Lower lobe of right lung (tissue), 2 donors: ENCODE measurements at places on chromosomes 16 and 17. TPM values are rescaled to one million over a fixed set of nuclear protein-coding genes. Genes with fewer than 3 reads are reported as not detected.

The IST1 gene
- total RNA-seq, result 200 TPM

The MIEF2 gene
- total RNA-seq, result 9.5 TPM

The PMFBP1 gene
- total RNA-seq, result 0.62 TPM

The SLC35G6 gene
- not detected for total RNA-seq

The DNAAF1 gene
- 18.8 TPM for total RNA-seq

The MYL4 gene
- total RNA-seq, result 3.0 TPM

The SLC25A10 gene
- 7.3 TPM for total RNA-seq

- DNase-seq, result no peak
Observed at GRCh38 chr17:45338996-45339535, 22.2 kb upstream of the MAP3K14 start.

- DNase-seq, result peak; percentile 95
Observed at GRCh38 chr17:42422958-42423712, at the start of gene CAVIN1. Gene CAVIN1, minus strand, starts transcription at chr17:42423256. Its CDS starts 159 bp downstream, at chr17:42423097.

DNA sequence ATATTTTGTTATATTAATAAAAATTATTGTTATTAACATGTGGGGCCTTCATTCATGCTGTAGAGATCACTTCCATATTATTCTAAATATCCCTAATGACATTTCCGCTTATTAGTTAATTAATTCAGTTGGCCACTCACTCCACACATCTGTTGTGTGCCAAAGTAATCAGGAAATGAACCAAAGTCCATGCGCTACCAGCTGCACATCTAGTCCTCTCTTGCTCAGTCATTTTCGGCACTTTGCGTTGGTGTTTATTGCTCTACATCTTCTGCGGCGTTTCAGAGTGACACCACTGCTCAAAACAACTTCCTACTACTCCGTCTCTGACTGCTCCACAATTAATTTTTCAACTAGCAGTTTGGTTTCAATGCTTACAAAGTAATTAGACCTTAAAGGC, 101.4 kb upstream of the ZFHX3 start:
- DNase-seq, result no peak

GRCh38 chr17:45289301-45290268, 27.2 kb downstream of the MAP3K14 start:
- DNase-seq, result no peak

DNA sequence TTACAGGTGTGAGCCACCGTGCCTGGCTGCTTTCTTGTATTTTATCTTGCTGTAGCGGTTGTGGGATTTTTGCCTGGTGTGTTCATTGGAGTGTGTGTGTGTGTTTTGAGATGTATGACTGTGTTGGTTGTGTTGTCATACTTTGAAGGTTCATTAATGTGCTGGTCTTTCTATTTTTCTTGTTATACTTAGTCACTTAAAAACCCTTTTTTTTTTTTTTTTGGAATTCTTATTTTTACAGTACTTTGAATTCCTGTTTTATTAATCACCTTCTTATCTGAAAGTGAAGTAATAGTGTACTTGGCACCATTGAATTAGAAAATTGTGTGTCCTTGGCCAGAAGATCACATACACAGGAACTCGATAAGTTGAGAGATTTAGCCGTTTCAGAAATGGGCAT, 30.2 kb downstream of the TENT4B start:
- no peak for DNase-seq

DNA sequence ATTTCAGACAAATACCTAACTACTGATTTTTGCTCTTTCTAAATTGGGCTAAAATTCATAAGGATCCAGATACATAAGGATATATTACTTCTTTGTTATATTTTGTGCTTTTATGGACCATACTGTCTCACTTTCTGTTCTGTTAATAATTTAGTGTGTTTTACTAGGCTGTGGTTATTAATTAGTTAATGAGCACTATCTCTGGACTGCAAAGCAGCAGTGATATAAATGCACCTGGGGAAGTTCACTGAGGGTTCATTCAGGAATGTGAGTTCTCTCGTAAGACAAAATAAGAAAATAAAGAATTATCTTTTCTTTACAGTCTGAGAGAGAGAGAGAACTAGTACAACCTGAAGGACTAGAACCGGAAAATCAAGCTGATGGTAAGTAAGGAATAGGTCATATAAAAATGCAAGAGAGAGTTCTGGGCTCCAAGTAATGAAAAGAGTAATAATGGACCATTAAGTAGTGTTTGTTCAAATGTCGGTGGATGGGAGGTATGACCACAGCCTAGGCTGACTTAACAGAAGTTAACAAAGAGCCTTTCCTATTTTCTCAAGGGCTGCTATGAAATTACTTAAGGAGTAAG, 55.6 kb downstream of the IKZF3 start:
- no peak for DNase-seq

- DNase-seq, result no peak
Observed at GRCh38 chr17:80859002-80859941, 132.4 kb upstream of the CHMP6 start.

GRCh38 chr17:3843935-3844516, 2.0 kb downstream of the NCBP3 start:
- no peak for DNase-seq

- DNase-seq, result no peak
Observed at GRCh38 chr17:39447561-39447960, 3.5 kb downstream of the MED1 start.

DNA sequence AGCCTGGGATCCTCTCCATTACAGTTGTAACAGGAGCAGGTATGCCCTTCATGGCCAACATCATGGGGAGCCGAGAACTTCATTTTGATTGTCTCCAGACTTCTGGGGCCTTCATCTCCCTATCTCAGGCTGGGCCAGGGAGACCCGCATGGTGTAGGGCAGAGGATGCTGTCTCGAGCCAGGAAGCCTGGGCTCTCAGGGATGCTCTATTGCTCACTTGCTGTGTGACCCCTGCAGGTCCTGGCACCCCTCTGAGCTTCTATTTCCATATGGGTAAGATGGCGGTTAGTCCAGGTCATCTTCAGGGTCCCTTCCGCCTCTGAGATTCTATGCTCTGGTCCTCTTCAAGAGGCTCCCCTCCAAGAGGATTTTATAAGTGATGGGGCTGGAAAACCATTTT, 20.6 kb upstream of the RNF135 start:
- DNase-seq, result no peak

DNA sequence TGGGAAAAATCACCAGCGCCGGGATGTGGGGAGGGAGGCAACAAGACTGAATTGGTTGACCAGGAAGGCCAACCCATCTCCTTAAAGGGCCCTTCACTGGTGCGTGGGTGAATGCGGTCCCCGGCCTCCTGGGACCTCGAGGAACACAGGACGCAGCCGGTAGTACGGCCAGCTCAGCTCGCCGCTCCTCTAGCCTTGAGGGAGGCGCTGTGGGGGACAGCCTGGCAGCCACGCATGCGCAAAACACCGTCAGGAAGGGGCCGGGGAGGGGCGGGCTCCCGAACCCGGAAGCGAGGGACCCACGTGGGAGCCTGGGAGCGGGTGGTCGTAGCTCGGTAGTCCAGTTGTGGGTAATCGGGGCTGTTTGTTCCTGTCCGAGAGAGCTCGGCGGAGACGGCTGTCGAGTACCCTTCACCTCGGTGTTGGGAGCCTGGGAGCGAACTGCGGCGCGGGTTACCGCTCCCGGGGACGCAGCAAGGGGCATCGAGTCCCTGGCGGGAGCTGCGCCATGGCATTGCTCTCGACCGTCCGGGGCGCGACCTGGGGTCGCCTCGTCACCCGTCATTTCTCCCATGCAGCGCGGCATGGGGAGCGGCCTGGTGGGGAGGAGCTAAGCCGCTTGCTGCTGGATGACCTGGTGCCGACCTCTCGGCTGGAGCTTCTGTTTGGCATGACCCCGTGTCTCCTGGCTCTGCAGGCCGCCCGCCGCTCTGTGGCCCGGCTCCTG, at the start of gene MRM1:
TSS of gene MRM1 (plus strand) at position 281 of the 727 bp plus-strand sequence. CDS start at position 509, 228 bp downstream.
- peak; percentile 95 for DNase-seq

- no peak for DNase-seq
Observed at GRCh38 chr17:64466019-64466735, 17.3 kb downstream of the MILR1 start.
